ENCODE measurements at places on chromosomes 6 and 20.

DNA sequence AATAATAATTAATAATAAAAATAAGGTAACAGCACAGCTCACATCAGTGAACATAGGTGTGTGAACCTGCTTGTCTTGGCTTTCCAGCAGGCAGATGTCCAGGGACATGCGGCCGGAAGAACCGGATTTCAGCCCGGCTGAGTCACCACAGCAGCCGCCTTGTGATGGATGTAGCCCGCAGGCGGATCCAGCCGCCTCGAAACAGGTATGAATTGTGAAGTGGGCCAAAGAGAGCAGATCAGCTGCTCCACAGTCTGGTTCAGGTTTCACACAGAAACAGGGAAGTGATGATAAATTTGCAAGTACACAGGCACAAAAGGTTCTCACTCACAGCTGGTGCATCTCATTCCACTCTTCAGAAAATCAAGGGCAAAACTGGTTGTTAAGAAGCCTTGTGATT lies 55.1 kb downstream of the ID4 start:
- DNase-seq, result no peak

- DNase-seq, result no peak
These were observed 7.5 kb upstream of the RBM38 start for GRCh38 chr20:57383447-57384347.

- DNase-seq, result no peak
These were observed 228.1 kb downstream of the CDC5L start for GRCh38 chr6:44615621-44616020.

DNA sequence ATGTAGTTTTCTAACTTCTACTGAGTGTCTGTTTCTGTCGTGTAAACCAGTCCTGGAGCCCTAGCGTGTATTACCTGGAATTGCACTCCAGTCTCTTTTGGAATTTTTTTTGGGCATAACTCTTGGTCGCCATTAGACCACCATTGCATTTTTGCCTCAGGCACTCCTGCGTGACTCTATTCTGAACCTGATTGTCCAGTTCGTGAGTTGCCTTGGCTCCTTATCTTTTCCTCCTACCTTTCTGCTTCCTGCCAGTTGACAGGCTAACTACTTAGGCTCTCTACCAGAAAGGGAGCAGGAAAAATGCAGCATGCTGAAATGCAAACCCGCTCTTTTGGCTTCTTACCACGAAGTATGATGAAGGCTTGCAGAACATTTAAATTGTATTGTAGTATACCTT lies 490.9 kb upstream of the SOX4 start:
- DNase-seq, result no peak

DNA sequence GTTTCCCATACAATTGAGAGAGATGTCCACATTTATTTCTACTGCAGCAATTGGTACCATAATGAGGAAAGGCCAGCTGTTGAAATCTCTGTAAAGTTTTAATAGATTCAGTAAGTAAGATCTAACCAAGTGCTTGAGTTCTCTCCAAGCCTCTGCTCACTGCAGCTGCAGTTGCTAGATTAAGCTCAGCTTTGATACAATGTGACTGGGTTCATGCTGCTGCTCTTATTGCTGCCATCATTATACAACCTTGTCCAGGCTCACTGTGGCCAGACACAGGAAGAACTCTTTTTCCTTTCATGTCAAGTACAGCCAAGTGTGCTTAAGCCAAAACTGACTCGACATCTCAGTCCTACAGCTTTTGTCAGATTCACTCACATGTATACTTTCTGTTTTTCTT lies 423.5 kb downstream of the GJA1 start:
- DNase-seq, result no peak

DNA sequence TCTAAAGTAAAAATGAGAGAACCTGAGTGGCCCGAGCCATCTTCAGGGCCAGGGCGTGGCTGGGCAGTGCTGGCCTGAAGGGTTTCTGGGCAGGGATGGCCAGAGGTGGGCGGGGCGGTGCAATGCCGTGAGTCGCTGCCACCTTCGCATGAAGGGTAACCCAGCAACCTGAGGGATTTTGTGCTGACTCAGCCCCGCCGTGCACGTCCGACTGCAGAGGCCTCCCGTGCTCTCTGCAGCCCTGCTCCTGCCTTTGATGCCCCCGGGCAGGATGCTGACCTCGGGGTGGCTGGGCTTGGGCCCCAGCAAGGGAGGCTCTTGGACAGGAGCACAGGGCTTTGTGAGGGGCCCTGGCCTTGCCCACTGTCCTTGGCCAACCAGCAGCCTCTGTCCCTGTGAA lies 81.7 kb upstream of the GATA5 start:
- no peak for DNase-seq

DNA sequence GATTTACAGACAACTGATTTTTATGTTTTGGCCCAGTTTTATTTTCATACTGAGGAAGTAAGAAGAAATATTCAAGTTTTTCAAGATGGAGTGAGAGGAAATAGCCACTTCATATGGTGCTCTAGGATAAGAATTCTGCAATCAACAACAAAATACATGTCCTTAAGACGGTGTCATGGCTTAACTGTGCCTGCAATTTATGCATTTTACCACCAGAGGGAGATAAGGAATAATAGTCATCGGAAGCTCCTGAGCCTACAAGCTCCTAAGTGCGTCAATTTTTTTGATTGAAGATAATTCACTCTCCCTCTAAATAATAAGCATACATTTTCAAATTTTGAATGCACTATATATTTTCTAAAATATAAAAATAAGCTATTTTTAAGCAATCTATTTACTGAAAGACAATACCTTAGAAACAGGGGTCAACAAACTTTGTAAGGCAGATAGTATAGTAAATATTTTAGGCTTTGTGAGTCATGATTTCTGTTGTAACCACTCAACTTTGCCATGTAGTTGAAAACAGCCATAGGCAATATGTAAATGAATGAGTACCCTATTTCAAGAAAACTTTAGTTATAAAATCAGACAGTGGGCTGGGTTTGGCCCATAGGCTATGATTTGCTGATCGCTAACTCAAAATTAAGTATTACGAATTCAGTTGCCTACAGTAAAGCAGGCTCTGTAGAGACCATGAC lies 230.9 kb upstream of the DTNBP1 start:
- DNase-seq, result peak; percentile 35

DNA sequence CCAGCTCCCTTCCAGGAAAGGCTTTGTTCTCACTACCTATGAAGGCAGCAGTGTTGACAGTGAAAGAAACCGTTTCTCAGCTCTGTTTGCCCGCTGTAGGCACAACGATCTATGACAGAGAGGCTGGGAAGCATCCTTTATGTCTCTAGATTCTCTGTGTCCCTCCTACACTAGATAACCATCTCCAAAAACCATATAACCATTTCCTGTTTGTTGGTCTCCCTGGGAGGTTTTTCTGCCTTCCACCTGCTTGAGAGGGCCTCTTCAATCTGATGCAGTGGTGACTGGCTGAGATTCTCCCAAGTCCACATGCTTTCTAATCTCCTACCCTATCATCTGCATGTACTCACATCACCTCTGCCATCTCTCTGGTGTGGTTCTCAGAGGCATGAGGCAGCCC lies 32.0 kb upstream of the TMEM217 start:
- peak; percentile 2 for DNase-seq

Data from T-helper 1 cell (primary cell).